Activated CD4-positive, alpha-beta T cell treated with anti-CD3 and anti-CD28 coated beads, Interleukin-2, Interleukin-6, amounts not matched to agents 100 ng/mL and 50 ng/mL, durations not matched to agents 16 hours and 8 hours (primary cell): ENCODE measurements at places on chromosomes 3 and 15.
A peak's percentile ranks its signal among the peaks of the same experiment; 100 is the strongest.

- DNase-seq: no peak
Measured at GRCh38 chr3:31960793-31961431, 20.1 kb downstream of the OSBPL10 start.

DNA sequence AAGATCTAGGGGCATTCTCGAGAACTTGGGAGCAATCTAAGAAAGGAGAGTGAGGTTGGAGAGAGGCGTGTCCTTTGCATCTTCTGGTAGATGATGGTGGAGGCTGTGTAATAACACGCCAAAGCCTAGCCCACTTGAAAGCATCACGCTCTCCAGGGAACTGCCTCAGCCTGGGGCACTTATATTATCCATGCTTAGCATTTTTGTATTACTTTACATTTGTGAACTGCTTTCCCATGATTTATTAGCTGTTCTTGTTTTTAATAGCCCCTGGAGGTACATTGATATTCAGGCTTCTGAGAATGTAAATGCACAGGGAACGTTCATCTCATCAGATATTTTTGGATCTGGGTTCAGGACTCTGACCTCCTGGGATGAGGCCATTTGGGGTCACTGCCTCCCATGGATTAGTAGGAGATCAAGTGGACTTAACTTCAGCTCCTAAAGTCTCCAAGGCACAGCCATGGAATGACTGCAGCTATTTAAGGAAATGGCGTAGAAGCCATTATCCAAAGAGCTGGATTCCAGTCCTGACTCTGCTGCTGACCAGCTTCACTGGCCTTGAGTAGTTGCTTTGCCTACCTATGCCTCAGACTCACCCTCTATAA lies 124.9 kb downstream of the LPP start:
- DNase-seq: no peak

DNA sequence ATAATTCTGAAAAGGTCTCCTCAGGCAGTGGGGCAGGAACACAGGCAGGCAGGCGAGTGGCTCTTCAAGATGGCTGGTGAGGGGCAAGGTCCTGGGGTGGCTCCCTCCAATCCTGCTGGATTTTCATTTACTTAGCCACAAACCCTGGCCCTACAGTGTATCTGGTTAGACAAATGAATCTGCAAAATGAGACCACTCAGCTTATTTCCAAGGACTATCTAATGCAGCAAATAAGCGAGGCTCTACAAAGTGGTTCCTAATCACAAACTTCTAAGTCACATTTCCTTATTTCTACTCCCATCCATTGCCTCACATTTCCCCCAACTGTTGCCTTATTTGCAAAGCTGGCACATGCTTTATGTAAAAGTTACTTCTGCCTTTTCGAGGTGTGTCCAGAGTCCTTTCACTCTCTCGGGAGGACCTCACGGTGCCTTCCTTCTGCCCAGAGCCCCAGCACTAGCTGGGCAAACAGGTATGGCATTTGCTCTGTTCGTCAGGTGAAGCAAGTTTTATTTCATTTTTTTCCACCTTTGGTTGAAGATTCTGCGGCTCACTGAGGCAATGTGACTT lies 40.5 kb downstream of the CCDC12 start:
- DNase-seq: no peak

DNA sequence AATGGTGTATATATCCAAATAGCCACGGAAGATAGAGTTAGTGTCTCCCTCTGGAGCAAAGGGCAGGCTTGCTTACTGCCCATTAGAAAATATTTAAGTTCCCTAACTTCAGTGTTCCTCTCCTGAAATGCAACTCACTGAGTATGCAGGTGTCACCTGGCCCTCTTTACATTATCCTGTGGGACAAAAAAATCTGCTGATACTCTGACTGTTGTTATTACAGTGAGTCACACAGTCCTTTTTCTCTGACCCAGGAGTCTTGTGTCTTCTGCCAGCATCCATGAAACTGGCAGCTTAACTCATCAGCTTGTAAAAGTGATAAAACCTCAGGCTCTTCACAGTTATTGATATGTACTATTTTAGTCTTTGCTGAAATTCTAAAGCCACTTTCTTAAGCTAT lies 42.2 kb upstream of the RASGRF1 start:
- no peak for DNase-seq

GRCh38 chr3:161393310-161393709 lies 22.0 kb upstream of the SPTSSB start:
- DNase-seq: no peak

DNA sequence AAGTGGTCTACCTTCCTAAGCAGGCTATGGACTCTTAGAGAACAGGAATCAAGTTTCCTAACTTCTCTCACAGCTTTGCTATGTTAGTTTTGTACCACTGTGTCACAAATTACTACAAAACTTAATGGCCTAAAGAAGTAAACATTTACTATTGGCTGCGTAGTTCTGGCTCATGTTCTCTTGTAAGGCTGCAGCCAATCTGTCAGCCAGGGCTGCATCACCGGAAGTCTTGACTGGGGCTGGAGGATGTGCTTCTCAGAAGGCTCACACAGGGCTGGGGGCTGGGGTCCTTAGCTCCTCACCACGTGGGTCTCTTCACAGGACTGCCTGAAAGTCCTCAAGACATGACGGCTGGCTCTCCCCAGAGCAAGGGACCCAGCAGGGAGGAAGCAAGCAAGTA lies 15.5 kb downstream of the STIMATE start:
- DNase-seq: no peak

GRCh38 chr15:69297642-69298353 lies 914 bp upstream of the PAQR5 start:
- no peak for DNase-seq

DNA sequence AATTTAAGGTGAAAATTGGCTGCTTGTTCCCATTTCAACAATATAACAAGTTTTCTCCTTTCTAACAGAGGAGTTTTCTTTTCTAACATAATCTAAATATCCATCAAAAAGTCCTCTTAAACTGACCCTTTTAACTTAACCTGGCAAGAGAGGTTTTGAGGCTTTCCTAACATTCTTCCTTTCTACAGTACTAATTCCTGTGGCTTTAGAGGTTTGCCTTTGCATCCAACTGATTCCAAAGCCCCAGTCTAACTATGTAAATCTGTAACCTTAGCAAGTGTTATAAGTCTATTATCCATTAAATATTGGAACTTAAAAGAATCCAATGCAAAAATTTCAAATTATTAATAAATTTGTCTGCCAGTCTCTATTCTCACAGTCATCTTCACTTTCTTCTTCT lies 134.1 kb downstream of the ISL2 start:
- no peak for DNase-seq

- no peak for DNase-seq
Measured at GRCh38 chr15:100648951-100649350, 46.6 kb downstream of the ASB7 start.

GRCh38 chr15:35455201-35455600 lies 90.8 kb downstream of the DPH6 start:
- DNase-seq: no peak

- no peak for DNase-seq
Measured at GRCh38 chr3:66348704-66349103, 127.9 kb downstream of the SLC25A26 start.

GRCh38 chr15:32843219-32843815 lies 125.5 kb downstream of the GREM1 start:
- DNase-seq: no peak

GRCh38 chr15:47736143-47736786 lies 19.0 kb downstream of the SEMA6D start:
- no peak for DNase-seq

DNA sequence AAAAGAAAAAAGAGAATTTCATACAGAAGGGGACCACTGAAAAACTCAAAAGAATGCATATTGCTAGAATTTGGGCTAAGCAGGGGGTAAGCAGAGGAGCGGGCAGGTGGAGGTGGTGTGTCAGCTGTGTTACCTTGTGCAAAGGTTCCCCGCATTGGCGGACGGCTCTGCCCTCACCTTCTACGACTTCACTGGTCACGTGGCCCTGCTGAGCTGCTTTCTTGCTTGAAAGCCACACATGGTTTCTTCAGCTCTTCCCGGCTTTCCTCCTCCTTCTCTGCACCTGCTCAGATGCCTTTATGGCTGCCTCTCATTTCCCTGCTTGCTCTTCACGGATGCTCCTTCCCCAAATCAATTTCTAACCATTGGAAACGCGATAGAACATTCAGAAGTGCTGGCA lies 30.5 kb downstream of the FAH start:
- no peak for DNase-seq

GRCh38 chr3:177197727-177198460 lies 612 bp upstream of the TBL1XR1 start:
- peak; percentile 69 for DNase-seq

- peak; percentile 37 for DNase-seq
Measured at GRCh38 chr15:71532994-71533393, 277.4 kb upstream of the NR2E3 start.

- no peak for DNase-seq
Measured at GRCh38 chr15:25733856-25734679, 129.1 kb downstream of the ATP10A start.

GRCh38 chr3:151281671-151282324 lies 3.5 kb upstream of the P2RY14 start:
- no peak for DNase-seq

DNA sequence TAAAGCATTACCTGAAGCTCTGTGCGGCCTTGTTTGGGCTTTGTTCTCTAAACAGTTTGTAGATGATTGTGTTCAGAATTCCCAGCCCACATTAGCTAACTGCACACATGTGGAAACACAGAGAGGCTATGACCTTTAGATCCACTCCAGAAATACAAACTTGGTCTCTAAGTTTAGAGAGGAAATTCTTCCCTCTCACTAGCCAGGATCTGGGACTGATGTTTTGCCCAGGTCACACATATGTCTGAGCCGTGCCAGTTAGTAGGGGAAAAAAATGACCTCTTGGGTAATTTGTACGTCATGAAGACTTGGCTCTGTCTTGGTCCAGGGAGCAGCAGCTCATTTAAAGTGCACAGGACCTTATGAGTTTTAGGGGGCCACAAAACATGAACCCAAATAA lies 223.1 kb downstream of the RBMS3 start:
- no peak for DNase-seq

- peak; percentile 7 for DNase-seq
Measured at GRCh38 chr3:160697637-160698380, 20.8 kb downstream of the ARL14 start.

GRCh38 chr3:108951820-108952501 lies 1.7 kb downstream of the GUCA1C start:
- no peak for DNase-seq

DNA sequence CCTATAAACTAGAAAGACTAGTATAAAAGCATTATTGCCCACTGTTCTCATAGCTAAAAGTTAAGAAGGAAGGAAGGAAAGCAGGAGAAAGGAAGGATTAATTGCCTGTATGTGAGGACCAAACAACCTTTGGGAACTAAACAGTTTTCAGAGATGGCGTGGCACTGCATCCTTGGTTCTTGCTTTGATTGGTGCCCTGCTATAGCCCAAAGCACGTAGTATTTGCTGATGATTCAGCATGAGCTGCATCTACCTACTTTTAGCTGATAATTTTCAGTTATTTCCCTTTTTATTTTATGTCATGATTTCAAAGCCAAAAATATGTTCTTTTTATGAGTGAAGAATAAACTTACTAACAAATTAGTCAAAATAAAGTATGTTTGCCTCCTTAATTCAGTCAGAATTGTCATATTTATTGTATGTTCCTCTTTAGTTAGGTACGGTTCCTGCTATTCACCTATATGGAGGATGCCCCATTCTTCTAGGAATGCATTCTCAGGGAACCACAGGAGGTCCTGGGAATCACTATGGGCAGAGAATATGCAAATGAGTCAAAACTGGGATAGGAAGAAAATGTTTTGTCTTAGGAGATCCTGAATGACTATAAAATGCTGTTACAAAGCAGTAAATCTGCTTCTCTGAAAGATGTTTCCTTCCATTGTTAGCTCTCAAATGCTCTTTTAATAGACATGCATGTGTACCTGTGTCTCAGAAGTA lies 65.4 kb upstream of the THSD4 start:
- DNase-seq: no peak

GRCh38 chr15:48176112-48176511 lies 2.0 kb downstream of the MYEF2 start:
- no peak for DNase-seq

DNA sequence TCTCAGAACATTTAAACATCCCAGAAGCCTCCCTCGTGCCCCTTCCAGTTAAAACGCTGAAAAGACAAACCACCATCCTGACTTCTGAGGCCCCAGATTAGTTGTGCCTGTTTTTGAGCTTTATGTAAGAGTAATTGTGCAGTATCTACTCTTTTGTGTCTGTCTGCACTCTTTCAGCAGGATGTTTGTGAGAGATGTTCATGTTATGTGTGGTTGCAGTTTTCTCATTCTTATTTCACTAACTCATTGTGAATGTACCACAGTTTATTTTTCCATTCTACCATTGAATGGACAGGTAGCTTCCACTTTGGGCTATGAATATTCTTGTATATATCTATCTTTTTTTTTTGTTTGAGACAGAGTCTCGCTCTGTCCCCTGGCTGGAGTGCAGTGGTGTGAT lies 40.3 kb downstream of the MINAR1 start:
- no peak for DNase-seq

GRCh38 chr15:60426870-60427508 lies 29.2 kb upstream of the ANXA2 start:
- DNase-seq: no peak

DNA sequence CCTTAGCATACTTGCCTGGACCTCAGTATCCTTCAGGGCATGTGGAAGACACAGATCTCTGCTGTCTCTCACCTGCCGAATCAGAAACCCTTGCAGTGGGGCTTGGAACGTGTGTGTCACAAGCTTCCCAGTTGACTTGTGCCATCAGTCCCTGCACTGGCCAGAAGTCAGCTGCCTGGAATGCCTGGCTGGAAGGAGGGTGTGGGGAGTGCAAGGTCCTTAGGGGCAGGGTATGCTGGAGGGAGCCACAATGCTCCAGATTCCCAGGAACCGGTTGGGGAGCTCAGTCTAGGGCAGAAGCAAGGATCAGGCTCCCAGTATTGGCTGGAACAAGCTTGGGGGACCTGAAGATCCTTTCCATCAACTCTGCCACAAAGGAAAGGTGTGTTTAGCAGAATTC lies 27.1 kb downstream of the SPSB4 start:
- DNase-seq: no peak

GRCh38 chr3:112640276-112640929 lies 540 bp downstream of the CCDC80 start:
- no peak for DNase-seq

DNA sequence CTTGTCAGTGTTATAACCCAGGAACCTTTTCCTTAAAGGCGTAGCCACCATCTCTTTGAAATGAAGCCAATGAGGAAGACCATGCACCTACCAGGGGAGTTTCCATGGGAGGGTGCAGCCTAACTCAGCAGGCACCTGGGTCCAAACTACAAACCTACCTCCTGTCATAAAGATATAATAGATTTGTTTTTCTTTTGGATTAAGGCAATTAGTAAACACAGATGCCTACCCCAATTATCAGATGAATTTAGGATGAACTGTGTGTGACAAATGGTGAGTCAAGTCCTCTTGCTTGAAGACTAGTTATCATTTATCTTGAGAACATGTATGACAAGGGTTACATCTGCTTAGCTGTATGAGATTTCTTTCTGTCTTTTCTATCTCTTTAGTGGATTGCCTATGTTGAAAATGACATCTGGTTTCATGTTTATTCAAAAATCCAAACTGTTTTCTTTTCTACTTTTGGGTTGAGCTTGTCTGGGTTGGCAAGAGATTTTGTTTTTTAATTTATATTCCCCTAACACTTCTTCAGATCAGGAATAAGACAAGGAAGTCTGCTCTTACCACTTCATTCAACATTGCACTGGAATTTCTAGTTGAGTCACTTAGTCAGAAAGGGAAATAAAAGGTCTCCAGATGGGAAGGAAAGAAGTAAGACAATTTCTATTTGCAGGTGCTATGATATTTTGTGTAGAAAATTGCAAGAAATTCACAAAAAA lies 149.9 kb downstream of the NEK10 start:
- no peak for DNase-seq
